ENCODE measurements at places on chromosomes 4 and X.

DNA sequence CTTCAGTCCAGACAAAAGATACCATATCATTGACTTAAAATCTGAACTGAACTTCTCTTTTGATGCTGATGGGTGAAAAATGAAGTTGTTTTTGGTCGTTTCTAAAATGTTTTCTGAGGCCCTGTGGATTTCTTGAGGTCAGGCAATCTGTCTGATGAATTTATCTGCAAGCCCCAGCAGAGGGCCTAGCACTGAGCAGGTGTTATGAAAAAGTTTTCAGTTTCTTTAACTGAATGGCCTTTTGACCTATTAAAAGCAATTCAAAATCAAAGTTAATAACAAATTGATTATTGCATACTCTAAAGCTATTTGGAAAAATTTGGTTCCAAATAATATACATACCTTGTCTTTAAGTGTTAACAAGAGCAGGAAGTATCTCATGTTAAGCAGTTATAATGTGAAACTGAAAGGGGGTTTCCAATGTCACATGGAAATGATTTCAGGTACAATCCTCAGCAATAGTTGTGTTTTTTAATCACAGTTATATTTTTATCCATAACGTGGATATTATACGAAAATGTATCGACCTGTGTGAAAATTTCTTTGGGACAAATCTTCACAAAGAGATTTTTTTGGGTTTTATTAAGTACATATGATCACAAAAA is 285.0 kb downstream of the SPANXN1 start:
- DNase-seq: no peak

- DNase-seq: no peak
Observed at GRCh38 chr4:134747108-134747805, 545.7 kb upstream of the PABPC4L start.

- DNase-seq: no peak
Observed at GRCh38 chr4:102541697-102542096, 40.5 kb downstream of the NFKB1 start.

- DNase-seq: no peak
Observed at GRCh38 chr4:15779306-15779705, 1.2 kb downstream of the CD38 start.

DNA sequence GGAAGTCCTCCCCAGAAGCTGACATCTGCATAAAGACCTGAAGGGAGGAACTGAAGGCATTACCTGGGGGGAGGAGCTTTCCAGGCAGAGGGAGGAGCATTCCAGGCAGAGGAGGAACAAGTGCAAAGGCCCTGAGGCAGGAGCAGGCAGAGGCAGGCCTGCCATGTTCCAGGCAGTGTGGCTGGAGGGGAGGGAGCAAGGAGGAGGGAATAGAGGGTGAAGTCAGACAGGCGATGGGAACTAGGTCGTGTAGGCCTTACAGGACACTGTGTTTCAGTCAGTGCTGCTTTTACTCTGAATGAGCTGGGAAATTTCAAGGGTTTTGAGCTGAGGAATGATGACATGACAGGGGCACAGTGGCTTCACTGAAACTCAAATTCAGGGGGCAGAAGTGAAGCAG is 292.7 kb downstream of the BCOR start:
- no peak for DNase-seq

GRCh38 chr4:55132775-55133174 is 7.4 kb upstream of the KDR start:
- DNase-seq: no peak

DNA sequence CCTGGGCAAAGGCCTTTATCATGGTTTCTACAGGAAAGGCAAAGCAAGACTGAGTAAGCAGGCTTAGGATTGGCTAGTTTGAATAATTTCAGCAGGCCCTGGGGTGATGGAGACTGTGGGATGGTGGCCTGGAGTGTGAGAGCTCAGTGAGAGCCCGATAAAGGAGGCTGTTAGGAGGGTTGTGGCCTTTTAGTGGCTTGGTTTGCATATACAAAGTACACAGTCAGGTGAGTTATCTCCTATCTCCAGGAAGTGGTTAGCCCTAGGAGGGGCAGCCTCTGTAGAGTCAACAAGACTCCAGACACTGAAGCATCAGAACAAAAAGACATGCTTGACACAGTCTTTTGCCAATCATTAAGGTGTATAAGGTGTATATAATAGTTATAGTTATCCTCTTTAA is 157.2 kb downstream of the CFAP299 start:
- no peak for DNase-seq

All from HCT116 (cell line).